ENCODE measurements at places on chromosomes 3 and 15.

DNA sequence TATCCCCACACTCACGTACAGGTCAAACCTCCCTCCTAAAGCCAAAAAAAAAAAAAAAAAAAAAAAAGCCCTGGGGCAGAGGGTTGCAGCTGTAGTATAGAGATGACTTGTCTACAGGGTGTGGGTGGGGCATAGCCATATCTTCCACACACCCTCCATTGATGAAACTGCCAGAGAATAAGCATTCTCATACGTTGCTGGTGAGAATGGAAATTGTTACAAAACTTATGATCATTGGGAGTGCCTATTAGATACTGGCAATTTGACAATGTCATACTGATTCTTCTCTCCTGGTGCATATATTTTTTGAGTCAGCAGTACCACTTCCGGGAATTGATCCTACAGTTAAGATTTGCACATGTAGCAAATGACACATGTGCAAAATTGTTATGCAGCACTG is 11.0 kb upstream of the CTNNB1 start:
- DNase-seq = no peak

GRCh38 chr3:5799398-5799797 is 611.9 kb downstream of the EDEM1 start:
- no peak for DNase-seq

- no peak for DNase-seq
Observed at GRCh38 chr3:120742849-120743365, 363 bp downstream of the GTF2E1 start.

DNA sequence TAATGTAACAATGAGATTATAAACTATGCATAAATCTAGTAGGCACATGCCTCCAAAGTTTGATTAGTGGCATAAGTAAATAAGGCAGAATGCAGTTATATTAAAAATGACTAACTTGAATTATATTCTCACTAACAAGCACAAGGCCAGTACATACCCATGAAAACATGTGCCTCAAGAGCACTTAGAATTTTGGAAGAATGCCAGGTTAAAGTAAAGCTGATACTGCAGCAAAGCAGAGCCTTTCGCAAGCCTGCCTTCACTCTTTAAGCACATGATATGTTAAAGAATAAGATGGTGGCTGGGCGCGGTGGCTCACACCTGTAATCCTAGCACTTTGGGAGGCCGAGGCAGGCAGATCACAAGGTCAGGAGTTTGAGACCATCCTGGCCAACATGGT is 49.0 kb downstream of the KBTBD12 start:
- no peak for DNase-seq

DNA sequence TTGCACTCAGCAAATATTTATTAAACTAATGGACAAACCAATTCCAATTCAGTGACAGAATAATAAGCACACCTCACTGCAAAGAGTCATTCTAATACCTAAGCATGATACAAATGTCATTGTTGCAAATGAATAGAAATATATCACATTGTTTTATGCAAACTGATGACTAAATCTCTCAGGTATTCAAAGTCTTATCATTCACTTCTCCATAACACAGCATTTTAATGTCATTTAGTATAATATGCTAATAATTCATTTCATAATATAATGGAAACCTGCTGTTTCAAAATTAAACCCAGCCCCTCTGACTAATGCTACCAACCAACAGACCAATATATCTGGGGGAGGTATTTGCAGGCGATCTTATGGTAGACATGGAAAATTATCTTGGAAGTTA is 71.8 kb downstream of the FGF7 start:
- no peak for DNase-seq

- no peak for DNase-seq
Observed at GRCh38 chr3:138375447-138375846, 27.1 kb downstream of the MRAS start.

DNA sequence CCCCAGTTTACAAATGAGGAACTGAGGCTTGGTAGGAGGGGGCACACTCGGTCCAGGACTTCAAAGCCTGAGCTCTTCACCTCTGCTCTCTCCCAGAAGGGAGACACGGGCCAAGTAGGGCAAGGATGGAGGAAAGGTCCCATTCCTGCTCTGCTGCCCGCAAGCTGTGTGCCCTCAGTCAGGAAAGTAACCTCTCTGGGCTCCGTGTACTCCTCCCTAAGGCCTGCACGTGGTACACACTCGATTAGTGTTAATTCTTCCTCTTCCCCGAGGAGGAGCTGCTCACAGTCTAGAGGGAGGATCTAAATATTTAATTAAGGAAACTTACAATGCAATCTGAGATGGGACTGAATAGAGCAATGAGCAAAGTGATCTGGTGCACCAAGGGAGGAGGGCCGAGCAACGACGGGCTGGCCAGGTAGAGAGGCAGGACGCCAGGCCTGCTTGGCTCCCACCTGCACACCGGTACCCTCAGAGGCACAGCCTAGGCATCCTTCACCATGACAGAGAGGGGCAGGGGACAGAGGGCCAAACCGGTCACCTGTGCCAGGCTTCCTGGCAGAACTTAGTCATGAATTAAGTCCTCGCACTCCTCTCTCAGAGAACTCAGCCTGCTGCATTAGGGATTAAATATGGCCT is 47.2 kb upstream of the IQSEC1 start:
- DNase-seq = no peak

Measured in ascending aorta (tissue), 2 donors.